ENCODE measurements at places on chromosomes 6 and 20. TPM values are rescaled to one million over a fixed set of nuclear protein-coding genes. Genes with fewer than 3 reads are reported as not detected.

DNA sequence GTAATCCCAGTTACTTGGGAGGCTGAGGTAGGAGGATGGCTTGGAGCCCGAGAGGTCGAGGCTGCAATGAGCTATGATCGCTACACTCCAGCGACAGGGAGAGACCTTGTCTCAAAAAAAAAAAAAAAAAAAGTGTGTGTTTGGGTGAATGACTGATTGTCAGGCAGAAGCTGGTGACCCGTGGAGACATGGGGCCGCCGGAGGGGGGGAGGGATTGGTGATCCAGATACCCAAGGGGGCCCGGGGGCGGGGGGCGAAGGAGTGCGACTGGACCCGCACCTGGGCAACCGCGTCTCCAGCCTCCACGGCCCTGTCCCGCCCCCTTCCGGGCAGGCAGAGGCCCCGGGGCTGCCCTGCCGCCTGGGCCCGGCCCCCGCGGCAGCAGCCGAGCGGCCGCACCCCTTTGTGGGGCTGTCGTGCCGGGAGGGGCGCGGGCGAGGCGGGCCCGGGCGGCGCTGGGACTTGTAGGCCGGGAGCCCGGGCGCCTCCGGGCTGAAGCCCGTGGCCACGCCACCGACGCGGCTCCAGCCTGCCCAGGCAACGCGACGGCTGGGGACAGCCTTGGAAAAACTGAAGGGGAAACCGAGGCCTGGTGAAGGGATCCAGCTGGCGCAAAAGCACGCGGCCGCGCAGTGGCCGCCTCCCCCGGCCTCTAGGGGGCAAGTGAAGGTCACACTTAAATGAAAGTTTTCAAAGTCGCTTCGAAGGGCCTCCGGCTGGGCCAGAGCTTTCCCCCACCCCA lies 2.1 kb upstream of the RBM38 start:
- peak; percentile 60 for DNase-seq

The LKAAEAR1 gene
- total RNA-seq: not detected

GRCh38 chr6:14147891-14148290 lies 30.3 kb downstream of the CD83 start:
- no peak for DNase-seq

The CCN6 gene
- total RNA-seq: not detected

DNA sequence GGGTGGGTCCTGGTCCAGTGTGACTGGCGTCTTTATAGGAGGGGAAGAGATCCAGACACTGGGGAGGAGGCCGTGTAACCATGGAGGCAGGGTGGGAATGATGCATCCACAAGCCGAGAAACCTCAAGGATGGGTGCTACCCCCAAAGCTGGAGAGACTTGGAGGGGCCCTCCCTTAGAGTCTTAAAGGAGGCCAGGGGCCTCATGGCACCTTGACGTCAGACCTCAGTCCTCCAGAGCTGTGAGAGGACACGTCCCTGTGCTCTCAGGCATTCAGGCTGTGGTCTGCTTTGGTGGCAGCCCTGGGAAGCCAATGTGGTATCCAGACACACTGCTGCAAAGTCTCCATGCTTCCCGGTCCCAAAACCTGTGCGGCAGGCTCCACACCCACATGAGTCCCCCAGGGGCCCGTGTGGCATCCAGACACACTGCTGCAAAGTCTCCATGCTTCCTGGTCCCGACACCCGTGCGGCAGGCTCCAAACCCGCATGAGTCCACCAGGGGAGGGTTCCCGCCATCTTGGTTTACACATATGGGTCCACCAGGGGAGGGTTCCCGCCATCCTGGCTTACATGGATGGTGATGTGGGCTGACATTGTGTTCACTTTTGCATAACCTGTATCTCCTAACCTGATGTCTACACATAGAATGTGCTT lies 278.0 kb downstream of the SMOC2 start:
- DNase-seq: no peak

- DNase-seq: no peak
These were observed 1.5 kb downstream of the TFAP2B start for GRCh38 chr6:50819904-50820868.

DNA sequence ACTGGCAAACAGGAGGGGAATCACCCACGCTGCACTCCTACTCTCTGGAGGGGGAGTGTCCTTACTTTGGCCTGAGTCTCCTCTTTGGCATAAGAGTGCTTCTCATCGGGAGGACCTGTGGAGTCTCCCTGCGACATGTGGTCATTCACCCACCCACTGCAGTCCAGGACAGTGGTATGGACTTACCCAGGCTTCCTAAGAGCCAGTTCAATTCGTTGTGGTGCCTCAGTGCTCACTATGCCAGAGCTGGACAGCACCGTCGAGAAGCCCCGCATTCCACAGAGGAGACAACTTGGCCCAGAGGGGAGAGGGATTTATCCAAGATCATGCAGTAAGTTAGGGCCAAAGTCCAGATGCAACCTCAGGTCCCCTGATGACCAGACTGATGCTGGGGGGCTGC lies 86.2 kb upstream of the CCDC167 start:
- no peak for DNase-seq

- no peak for DNase-seq
These were observed 12.3 kb upstream of the UBE2V1 start for GRCh38 chr20:50125279-50125678.

DNA sequence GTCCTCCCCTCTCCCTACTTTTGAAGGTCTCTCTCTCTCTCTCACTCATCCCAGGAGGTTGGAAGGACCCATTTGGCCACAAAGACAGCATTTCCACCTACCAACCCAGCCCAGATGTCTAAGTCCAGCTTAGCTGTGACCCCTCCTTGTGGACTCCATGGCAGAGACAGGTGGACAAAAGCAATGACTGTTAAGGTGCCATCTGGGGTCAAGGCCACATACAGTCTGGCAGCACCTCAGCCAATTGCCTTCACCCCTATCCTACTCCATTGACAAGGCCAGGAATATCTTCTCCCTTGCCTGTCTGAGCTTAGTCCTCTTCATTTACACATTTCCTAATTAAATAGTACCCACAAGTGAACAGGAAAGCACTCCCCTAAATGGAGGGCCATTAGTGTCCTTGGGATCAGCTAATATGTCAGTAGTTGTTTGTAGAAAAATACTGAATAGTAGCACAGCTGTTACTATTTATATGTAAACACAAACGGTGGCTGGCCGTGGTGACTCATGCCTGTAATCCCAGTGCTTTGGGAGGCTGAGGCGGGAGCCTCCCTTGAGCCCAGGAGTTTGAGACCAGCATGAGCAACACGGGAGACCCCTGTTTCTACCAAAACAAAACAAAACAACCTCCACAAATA lies 28.8 kb downstream of the GCM1 start:
- no peak for DNase-seq

DNA sequence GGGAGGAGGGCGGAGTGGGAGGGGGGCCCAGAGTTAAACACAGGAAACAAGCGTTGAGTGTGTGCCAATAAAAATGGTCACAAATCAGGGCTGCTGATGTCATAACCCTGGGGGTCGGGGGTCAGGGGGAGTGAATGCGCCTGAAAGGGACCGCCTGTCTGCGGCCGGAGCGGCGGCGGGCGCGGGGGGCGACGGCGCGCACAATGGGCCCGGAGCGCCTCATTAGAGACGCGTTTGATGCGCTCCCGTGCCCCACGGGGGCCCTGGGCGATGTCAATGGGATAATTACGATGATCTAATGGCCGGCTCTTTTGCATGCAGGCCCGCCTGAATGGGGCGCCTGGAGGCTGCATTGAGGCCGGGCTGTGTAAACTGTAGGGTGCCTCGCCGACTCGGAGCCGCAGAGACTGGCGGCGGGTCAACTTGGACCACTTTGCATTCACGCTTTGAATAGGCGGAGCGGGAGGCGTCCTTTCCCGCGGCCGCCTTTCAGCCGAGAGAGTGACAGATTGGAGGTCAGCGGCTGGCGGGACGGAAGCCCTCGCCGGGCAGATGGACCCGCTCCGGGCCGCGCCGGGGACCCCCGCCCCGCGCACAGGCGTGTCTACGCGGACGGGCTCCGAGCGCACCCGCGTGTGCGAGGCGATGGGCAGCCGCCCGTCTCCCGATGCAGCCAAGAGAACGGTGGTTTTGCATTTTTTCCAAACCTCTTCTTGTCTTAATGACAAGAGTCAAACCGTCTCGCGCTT lies 296.1 kb downstream of the TFAP2C start:
- DNase-seq: no peak

The ENPP4 gene
- total RNA-seq: 25.0 TPM

The OR2H2 gene
- total RNA-seq: not detected

The KIF13A gene
- 15.0 TPM for total RNA-seq

The ANKRD66 gene
- not detected for total RNA-seq

DNA sequence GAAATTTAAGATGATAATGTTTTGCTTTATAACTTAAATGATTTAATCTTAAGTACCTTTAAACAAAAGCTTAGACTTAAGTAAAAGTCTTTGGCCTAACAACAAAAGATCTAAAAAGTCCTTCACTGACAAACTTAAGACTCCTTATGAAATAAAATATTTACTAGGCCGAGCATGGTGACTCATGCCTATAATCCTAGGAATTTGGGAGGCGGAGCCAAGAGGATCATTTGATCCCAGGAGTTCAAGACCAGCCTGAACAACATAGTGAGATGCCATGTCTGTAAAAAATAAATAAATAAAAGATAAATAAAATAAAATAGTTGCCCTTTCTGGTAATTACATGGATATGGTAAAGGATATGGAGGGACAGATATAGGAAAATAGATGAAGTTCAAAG lies 12.4 kb downstream of the KATNA1 start:
- no peak for DNase-seq

The OPN5 gene
- not detected for total RNA-seq

GRCh38 chr6:91487696-91488392 lies 901.0 kb upstream of the MAP3K7 start:
- no peak for DNase-seq

The RBL1 gene
- total RNA-seq: 22.2 TPM

DNA sequence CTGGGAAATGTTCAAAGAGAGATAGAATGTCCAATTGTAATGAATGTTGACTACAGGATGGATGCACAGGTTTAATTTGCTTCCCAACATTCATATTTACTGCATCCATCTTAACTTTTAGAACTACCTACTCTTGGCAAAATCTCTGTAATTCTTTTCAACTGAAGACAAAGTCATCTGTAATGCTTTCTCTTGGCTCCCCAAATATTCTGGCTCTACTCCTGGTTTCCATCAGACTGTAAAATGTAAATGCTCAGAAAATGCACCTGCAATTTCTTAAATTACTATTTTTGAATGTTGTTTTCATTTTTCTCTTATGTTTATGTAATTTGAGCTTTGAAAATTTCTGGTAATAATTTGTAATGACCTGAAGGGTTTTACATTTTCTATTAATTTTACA lies 480.8 kb upstream of the IMPG1 start:
- no peak for DNase-seq

DNA sequence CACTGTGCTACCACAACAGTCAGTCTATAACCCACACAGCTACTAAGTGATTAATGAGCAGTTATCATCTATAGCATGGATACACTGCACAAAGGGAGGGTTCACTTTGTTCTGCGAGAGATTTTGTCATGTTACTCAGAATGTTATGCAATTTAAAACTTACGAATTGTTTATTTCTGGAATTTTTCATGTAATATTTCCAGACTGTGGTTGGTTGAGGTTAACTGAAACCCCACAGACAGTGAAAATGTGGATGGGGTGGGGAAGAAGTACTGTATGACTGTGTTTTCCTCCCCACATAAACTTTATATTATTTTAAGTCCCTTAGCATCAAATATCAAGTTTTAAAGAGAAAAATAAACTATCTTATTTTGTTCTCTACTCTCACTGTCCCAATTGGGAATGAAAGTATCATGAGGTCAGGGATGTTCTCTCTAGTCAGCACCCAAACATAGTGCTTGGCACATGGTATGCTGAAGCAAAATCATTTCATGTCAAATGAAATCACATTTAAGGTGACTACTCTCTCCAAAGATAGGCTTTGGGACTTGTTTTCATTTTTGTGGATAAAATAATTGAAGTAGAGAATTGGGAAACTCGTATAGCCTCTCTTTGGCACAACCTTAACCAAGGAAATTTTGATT lies 25.4 kb downstream of the DOP1A start:
- no peak for DNase-seq

- DNase-seq: no peak
These were observed 4.1 kb downstream of the ZC3H12D start for GRCh38 chr6:149480502-149481280.

All from natural killer cell (primary cell).